Lung microvascular endothelial cell (primary cell): ENCODE measurements at places on chromosomes 2 and 18. TPM values are rescaled to one million over a fixed set of nuclear protein-coding genes. Genes with fewer than 3 reads are reported as not detected.
A peak's percentile ranks its signal among the peaks of the same experiment; 100 is the strongest.

Gene FHL2
- total RNA-seq: 31.4 and 32.9 TPM in 2 replicates

Gene LHCGR
- not detected in 2 replicates for total RNA-seq

GRCh38 chr2:163877316-163877715 is 141.5 kb upstream of the FIGN start:
- DNase-seq: peak; percentile 0

DNA sequence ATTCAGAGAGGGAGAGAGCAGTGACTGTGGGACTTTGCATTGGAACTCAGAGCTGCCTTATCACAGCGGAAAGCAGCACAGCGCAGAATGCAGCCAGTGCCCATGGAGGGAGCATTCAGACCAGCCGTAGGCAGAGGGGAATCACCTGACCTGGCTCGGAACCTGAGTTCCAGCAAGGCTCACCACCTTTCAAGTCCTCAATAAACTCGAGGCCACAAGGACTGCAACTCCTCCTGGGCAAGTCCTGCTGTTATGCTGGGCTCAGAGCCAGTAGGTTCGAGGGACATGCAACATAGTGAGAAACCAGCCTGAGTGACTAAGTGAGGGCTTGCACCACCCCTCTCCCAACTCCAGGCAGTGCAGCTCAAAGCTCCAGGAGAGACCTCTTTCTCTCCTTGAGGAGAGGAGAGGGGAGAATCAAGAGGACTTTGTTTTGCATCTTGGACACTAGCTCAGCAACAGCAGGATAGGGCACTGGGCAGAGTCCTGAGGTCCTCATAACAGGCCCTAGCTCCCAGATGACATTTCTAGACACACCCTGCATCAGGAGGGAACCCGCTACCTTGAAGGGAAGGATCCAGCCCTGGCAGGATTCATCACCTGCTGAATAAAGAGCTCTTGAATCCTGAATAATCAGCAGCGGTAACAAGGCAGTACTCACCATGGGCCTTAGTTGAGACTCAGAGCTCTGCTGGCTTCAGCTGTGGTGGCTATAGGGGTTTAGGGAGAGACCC is 136.8 kb upstream of the OTOS start:
- peak; percentile 17 for DNase-seq
